ENCODE measurements at places on chromosomes 13 and 19.

DNA sequence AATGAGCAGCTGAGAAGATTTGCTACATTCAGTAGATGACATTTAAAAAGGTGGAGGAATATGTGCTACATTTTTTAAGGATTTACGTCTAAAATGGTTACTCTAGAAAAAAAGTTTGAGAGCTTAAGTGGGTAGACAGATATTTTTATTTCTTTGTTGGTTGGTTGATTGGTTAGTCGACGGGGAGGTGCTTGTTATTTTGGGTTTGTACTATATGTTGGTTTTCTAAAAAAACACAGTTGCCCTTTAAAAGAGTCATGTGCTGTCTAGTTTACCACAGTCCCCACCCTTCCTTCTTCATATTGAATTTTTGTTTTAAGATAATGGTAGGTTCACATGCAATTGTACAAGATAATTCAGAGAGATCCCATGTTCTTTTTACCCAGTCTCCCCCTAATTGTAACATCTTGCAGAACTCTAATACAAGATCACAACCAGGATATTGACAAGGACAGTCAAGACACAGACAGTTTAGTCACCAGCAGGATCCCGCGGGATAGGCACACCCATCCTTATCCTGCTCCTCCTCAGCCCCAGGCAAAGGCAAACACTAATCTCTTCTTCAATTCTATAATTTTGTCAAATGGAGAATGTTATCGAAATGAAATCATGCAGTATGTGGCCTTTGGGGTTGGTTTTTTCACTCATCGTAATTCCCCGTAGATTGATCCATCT is 171.4 kb downstream of the FOXO1 start:
- H3K36me3 ChIP-seq, result no peaks in the 10 kb centered on the region
- peaks cover 49% of the 10 kb centered on the region for H3K4me1 ChIP-seq
- H3K27me3 ChIP-seq, result no peaks in the 10 kb centered on the region
- no peak for DNase-seq

DNA sequence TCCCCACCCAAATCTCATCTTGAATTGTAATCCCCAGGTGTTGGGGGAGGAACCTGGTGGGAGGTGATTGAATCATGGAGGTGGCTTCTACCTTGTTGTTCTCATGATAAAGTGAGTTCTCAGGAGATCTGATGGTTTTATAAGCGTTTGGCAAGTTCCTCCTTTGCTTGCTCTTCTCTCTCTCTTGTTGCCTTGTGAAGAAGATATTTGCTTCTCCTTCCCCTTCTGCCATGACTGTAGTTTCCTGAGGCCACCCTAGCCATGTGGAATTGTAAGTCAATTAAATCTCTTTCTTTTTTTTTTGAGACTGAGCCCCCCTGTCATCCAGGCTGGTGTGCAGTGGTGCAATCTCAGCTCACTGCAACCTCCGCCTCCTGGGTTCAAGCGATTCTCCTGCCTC is 34.4 kb downstream of the VSTM1 start:
- no peak overlapping the region for H3K4me3 ChIP-seq
- DNase-seq, result no peak
- H3K36me3 ChIP-seq, result no peaks in the 10 kb centered on the region
- H3K27ac ChIP-seq, result no peak overlapping the region
- peaks cover 19% of the 10 kb centered on the region for H3K27me3 ChIP-seq

DNA sequence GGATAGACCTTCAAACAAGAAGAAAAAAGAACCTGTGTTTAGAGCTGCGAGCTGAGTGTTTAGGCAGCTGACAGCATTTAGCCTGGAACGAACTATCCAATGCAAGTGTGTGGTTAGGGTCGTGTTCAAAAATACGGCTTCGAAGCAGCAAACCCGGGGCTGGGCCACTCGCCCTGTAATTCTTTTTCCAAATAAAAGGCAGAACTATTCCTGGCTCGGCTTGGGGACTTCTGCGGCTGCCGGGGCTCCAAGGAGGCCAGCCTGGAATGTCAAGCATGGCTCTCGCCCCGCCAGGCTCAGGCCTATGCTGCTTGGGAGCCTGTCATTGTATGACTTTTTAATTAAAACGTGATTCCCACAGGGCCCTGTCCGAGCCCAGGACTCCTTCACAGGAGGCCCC is 51.7 kb upstream of the KLF2 start:
- H3K27me3 ChIP-seq, result no peaks in the 10 kb centered on the region
- H3K4me3 ChIP-seq, result no peak overlapping the region
- no peaks in the 10 kb centered on the region for H3K36me3 ChIP-seq
- H3K27ac ChIP-seq, result no peak overlapping the region

DNA sequence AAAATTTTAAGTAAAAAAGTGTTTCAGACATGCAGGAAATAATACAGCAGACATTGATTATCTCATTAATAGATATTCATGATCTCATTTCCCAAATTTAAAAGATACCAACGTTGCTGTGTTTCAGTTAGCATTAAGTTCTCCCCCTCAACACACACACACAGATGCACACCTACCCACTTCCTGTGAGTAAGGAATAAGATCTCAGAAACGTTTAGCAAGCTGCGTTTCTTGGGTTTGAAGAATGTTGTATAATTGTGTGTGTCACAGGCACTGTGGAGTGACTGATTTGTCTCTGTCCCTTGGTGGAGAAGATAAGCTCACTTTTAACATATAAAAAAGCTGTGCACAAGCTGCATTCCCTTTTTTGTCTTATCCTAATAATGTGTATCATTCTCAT is 196.8 kb downstream of the PDS5B start:
- no peaks in the 10 kb centered on the region for H3K4me1 ChIP-seq
- no peak overlapping the region for H3K4me3 ChIP-seq
- no peaks in the 10 kb centered on the region for H3K27me3 ChIP-seq
- peaks cover 28% of the 10 kb centered on the region for H3K36me3 ChIP-seq

- H3K4me3 ChIP-seq, result no peak overlapping the region
- no peak overlapping the region for H3K27ac ChIP-seq
- H3K36me3 ChIP-seq, result peaks cover 59% of the 10 kb centered on the region
- no peaks in the 10 kb centered on the region for H3K27me3 ChIP-seq
- peaks cover 23% of the 10 kb centered on the region for H3K4me1 ChIP-seq
- no peak for DNase-seq
These were observed 3.2 kb downstream of the ZNF230 start for GRCh38 chr19:44005973-44006372.

DNA sequence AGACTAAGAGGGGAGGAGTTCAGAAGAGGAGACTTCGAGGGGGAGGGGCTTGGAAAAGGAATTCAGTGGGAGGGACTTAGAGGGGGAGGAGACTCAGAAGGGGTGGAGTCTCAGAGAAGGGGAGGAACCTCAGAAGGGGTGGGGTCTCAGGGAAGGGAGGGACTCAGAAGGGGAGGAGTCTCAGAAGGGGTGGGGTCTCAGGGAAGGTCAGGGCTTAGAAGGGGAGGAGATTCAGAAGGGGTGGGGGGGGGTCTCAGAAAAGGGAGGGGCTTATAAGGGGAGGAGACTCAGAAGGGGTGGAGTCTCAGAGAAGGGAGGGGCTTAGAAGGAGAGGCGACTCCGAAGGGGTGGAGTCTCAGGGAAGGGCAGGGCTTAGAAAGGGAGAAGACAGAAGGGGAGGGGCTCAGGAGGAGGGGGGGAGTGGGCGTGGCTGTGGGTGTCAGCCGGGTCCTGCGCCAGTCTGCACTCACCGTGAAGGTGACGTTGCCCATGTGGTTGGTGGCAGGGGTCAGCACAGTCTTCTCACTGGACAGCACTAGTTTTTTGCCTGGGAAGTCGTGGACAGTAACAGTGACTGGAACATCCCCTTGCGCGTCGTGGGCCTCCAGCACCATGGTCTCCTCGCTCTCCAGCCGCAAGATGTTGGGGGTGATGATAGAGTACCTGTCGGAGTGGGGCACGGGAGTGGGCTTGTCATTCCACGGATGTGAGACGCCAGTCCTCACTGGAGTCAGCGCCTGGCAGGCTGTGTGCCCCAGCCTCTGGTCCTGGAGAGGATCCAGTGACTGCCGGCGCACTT is 1.5 kb downstream of the C3 start:
- H3K27me3 ChIP-seq, result peaks cover 10% of the 10 kb centered on the region
- H3K4me3 ChIP-seq, result no peak overlapping the region
- peaks cover 56% of the 10 kb centered on the region for H3K4me1 ChIP-seq
- DNase-seq, result no peak
- no peak overlapping the region for H3K27ac ChIP-seq

DNA sequence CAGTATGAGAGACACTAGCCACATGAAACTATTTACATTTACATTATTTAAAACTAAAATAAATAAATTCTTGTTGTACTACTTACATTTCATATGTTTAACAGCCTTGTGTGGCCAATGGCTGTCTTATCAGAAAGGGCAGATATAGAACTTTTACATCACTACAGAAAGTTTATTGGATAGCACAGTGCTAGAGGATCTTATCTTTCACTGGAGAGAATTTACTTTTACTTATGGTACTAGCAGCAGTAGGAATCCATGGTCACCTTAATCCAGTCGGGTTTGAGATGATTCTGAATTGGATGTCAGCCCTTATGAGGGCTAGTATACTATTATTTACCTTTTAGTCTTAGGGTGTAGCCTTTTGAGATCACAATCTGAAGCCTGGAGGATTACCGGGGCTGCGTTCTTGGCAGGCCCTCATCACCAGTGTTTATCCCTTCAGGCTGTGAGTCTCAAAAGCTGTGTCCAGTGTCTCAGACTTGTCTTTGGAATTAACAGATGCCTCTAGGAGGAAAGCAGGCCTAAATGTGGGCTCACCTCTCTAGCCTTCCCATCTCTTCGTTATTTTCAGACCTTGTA is 21.7 kb downstream of the IFT88 start:
- no peak for DNase-seq
- H3K36me3 ChIP-seq, result peaks cover 19% of the 10 kb centered on the region
- H3K4me3 ChIP-seq, result no peak overlapping the region
- no peaks in the 10 kb centered on the region for H3K4me1 ChIP-seq
- no peaks in the 10 kb centered on the region for H3K27me3 ChIP-seq

GRCh38 chr19:40776364-40776763 is 1.0 kb downstream of the MIA start:
- H3K27ac ChIP-seq, result no peak overlapping the region
- no peaks in the 10 kb centered on the region for H3K27me3 ChIP-seq
- H3K4me3 ChIP-seq, result no peak overlapping the region
- no peak for DNase-seq
- H3K36me3 ChIP-seq, result peaks cover 26% of the 10 kb centered on the region

- H3K27me3 ChIP-seq, result no peaks in the 10 kb centered on the region
- peak overlapping the region; percentile 98 for H3K4me3 ChIP-seq
- DNase-seq, result no peak
- peaks cover 18% of the 10 kb centered on the region for H3K4me1 ChIP-seq
- peak overlapping the region; percentile 99 for H3K27ac ChIP-seq
These were observed 1.2 kb downstream of the SELENOW start for GRCh38 chr19:47779524-47780214.

GRCh38 chr19:38727868-38728660 is 16.2 kb downstream of the CAPN12 start:
- no peaks in the 10 kb centered on the region for H3K27me3 ChIP-seq
- H3K36me3 ChIP-seq, result peaks cover 62% of the 10 kb centered on the region
- no peak for DNase-seq
- H3K27ac ChIP-seq, result peak overlapping the region; percentile 59
- H3K4me3 ChIP-seq, result no peak overlapping the region
- H3K4me1 ChIP-seq, result peaks cover 9% of the 10 kb centered on the region
